ENCODE measurements at places on chromosomes 11 and 22. TPM values are rescaled to one million over a fixed set of nuclear protein-coding genes. Genes with fewer than 3 reads are reported as not detected.

DNA sequence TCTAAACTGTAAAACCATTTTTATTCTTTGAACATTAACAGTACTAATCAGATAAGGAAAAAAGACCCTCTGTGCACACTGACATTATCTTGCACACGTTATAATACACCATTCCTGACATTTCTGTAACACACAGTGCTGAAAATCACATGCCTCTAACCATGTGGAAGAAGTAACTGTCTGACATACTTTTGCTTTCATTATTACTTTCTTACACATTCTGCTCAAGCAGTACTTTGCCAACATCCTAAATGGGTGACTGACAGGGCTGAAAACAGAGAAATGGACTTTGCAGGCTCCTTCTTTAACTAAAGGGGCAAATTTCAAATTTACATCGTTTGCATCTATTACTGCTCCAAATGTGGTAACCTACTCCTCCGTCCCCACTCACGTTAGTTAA, 22.8 kb upstream of the TP53AIP1 start:
- peak; percentile 15 for DNase-seq

DNA sequence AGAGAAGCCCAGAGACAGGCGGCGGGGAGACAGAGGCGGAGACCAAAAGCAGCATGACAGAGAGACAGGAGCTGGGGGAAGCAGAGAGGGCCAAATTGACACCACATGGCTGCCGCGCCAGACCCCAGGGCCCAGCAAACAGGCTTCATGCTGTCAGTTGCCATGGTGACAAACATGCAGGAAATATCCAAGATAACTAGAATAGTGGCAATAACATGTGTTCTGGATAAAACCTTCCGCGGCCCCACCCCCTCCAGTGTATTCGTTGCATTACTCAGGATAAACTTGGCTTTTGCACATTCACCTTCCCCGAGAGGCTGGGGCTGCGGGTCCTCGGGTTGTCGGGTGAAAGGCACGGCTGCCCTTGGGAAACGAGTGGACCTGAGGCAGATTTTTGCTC, 49.9 kb upstream of the CDON start:
- DNase-seq, result no peak

GRCh38 chr11:67409261-67409666, 5.4 kb downstream of the TBC1D10C start:
- peak; percentile 61 for DNase-seq

- no peak for DNase-seq
Observed at GRCh38 chr11:16863389-16863788, 124.9 kb downstream of the C11orf58 start.

GRCh38 chr11:118996926-118997626, 862 bp upstream of the CENATAC start:
- no peak for DNase-seq

MN1 gene
- 0.81 TPM for polyA plus RNA-seq

DNA sequence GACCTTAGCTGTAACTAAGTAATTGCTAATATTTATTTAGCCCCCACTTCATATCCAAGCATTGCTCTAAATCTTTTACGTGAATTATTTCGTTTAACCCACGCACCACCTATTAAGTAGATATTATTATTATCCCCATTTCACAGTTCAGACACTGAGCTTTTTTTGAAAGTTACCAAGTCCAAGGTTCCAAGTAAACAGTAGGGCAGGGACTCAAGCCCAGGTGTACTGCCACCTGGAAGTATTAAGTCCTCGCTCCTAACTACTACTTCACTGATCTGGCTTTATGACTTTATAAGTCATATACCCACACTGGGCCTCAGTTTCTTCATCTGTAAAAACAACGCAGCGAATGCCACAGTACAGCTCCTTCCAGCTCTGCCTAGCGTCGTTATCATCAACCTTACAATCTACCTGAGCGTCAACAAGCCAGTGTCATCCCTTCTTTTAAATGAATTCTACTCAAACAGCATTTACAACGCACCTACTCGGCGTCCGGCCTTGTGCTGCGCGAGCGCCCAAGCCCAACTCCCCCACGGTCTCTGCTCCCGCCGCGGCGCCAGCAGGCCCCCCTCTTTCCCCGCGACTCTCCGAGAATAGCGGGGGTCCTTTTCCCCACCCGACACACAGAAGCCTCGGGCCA, 624 bp downstream of the TMEM41B start:
- DNase-seq, result peak; percentile 69
